Cerebellum (tissue), 4 donors: ENCODE measurements at places on chromosomes 3 and 15.

DNA sequence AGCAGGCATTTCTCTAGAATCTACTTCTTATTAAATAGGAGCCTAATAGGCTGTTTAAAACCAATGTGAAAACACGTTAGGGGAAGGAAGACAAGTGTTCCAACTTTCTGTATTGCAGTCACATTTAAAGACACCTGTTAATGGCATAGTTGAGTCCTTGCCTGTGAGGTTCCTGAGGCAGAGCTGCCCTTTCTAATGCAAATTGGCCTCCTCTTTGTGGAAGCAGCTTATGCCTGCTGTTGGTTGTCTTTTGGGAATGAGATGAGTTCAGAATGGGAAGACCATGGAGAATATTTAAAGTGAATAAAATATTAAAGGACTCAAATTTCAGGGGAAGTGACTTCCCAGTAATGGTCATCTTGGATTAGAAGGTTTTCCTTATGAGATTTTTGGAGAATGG is 51.2 kb downstream of the NEK11 start:
- no peak for DNase-seq

DNA sequence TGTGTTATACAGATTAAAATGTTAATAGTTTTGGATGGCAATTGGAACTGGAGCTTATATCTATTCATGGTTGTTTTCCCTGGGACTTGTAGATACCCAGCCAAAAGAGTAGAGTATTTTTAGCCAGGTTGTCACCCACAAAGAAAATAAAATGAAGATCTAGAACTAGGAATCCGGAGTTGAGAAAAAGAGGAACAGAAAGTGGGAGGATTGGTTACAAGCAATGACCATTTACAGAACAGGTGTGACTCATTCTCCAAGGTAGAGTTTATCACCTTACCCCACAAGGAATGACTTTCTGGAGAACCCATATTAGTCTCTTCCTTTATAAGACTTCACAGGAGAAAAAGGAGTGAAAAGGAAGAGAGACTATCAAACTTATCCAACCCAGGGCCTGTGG is 99.8 kb downstream of the TMEM108 start:
- DNase-seq, result no peak

GRCh38 chr15:62931650-62932049 is 110.9 kb upstream of the TPM1 start:
- DNase-seq, result no peak

- DNase-seq, result no peak
These were observed 69.3 kb downstream of the SMAD6 start for GRCh38 chr15:66771351-66771650.

- DNase-seq, result no peak
These were observed 20.8 kb upstream of the SNTN start for GRCh38 chr3:63631670-63632069.

DNA sequence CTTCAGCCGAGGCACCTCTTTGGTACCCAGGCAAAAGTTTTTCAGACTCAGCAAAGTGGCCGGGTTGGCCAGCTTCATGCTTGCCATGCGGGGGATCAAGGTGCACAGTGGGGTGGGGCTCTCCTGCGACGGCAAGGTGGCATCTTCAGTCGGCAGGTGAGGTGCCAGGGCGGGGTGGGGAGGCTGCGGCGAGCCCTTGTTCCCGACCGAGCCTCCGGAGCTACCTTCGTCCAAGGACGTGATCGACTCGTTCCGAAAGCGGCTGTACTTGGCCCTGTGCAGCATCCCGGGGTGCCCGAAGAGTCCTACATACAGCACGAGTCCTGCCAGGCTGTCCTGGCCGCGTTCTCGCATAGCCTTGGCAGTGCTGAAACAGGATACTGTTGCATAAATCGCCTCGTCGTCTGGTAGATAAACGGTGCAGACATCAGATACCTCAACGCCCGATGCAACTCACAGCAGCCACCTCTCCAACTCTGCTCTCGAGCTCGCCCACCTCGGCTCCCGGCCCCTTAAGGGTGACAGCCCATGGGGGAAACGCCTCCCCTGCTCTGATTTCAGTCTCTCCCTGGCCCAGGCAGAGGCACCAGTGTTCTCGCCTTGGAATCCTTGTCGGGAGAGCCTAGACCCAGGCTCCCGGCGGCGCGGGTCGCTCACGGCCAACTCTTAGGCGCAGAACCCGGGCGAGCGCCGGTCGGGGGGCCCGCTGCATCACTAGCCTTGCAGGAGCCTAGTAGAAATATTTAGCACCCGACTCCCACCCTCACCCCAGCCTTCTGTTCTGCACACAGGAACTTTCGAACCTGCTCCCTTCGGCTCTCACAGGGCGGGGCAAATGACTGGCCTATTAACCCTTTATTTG is 826 bp downstream of the SHC4 start:
- peak; percentile 14 for DNase-seq

DNA sequence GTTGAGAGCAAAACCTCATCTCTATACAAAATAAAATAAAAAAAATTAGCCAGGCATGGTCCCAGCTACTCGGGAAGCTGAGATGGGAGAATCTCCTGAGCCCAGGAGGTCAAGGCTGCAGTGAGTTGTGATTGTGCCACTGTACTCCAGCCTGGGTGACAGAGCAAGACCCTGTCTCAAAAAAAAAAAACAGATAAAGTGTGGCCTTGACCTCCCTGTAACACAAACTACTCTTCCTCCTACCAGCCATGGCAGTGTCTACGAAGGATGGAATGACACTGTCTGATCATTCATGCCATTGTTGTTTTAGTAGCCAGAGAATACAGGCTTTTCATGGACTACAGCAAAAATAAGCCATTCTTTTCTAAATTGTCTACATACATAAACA is 117.1 kb upstream of the IQSEC1 start:
- no peak for DNase-seq

DNA sequence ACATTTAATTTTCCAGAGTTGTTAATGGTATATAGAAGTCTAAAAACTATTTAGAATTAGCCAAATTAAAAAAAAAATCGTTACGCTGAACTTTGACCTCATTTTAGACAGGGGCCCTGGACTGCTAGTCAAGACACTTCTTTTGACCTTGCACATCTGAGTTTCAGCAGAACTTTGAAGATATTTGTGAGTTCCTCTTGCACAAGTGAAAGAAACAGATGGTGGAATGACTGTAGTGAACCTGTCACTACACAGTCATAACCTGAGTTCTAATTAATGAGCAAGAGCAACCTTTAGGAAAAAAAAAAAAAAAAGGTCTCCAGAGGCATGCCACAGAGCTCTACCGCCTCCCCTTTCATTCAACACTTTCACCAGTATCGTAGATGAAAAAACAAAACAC is 5.3 kb downstream of the MYO5C start:
- no peak for DNase-seq

DNA sequence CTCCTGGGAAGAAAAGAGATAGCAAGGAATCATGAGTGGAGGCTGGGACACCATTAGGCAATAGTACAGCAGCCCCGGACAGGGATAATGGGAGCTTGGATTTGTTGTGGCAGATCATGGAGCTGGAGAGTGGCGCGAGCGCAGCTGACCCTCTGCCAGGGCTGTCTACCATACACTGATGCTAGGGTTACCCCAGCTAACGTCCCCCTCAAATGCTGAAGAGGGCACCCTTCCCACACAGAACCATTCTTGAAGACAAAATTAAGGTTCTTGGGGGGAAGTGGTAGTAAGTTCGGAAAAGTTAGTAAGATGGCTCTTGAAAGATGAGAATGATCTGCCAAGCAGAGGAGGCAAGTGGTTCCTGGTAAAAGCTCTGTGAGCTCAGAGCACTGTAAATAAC is 61.1 kb downstream of the ST3GAL6 start:
- DNase-seq, result no peak

- no peak for DNase-seq
These were observed 56.5 kb downstream of the HERC2 start for GRCh38 chr15:28265334-28266019.

GRCh38 chr15:55853134-55853533 is 110.2 kb upstream of the PRTG start:
- no peak for DNase-seq

GRCh38 chr15:94829887-94830884 is 598.8 kb downstream of the MCTP2 start:
- DNase-seq, result no peak

DNA sequence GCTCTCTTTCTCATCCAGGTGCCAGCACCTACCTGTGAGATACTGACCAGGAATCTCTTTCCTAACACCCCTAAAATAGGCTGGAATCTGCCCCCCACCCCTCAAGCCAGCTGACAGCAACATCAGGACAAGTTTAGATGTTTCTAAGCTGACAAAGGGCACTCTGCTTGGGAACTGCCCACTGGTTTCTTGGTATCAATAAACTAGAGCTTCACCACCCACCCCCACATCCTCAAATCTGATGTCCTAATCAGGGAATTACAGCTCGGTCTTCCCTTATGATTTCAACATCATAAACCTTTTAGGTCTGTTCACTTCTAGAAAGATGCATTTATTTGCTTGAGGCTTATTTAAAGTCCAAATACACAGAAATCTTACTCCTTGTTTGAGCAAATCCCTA is 34.7 kb downstream of the CEP19 start:
- no peak for DNase-seq

- peak; percentile 27 for DNase-seq
These were observed 1.2 kb downstream of the SIDT1 start for GRCh38 chr3:113533534-113533892.

GRCh38 chr3:32886296-32886695 is 65.1 kb upstream of the CCR4 start:
- no peak for DNase-seq
